Stimulated activated CD8-positive, alpha-beta memory T cell treated with anti-CD3 and anti-CD28 coated beads, Interleukin-7, amount 100 ng/mL, for 4 hours (primary cell): ENCODE measurements at places on chromosomes 13 and 19.

- peak; percentile 45 for DNase-seq
These were observed 34.4 kb downstream of the GSX1 start for GRCh38 chr13:27826379-27827353.

DNA sequence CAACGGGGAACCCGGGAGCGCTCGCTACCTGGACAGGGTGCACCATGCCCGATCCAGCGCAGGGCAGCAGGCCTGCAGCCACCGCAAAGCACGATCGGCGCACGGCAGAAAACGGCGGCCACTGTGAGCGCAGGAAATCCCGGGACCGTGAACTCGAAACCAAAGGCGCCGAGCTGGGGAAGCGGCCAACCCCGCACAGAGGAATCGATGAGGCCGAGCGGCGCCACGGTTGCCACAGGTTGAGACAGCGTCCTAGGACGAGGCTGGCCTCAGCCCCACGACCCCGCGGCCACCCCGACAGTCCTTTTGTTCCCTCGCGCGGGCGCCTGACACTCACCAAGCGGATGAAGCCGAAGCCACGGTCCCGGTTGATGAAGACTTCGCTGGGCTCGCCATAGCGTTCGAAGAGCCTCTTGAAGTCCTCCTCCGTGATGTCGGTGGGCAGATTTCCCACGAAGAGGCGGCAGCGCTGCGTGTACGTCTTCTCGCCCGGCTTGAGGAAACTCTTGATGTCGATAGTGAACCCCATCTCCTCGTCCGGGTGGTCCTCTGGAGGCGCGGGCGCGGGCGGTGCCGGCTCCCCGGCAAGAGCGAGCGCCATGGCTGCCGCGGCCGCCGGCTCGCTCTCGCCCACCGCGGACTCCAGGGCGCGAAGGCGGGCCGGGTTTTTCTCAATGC, 557 bp downstream of the PSPC1 start:
- DNase-seq = peak; percentile 5

GRCh38 chr19:49157445-49158224, at the start of gene TRPM4:
Gene TRPM4 (plus strand): TSS chr19:49157792. CDS start chr19:49157867, 75 bp downstream.
- DNase-seq = no peak

- no peak for DNase-seq
These were observed 736 bp downstream of the GPI start for GRCh38 chr19:34365463-34366401.

DNA sequence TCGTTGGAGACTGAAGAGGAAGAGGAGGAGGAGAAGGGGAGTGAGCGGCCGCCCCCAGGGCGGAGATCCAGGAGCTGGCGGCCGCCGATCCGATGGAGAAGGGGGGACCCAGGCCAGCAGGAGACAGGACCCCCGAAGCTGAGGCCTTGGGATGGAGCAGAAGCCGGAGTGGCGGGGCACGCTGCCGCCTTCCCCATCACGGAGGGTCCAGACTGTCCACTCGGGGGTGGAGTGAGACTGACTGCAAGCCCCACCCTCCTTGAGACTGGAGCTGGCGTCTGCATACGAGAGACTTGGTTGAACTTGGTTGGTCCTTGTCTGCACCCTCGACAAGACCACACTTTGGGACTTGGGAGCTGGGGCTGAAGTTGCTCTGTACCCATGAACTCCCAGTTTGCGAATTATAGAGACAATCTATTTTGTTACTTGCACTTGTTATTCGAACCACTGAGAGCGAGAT, 1.8 kb downstream of the GADD45B start:
- DNase-seq = no peak

- DNase-seq = no peak
These were observed 546.7 kb downstream of the RFC3 start for GRCh38 chr13:34364633-34365032.
